ENCODE measurements at places on chromosomes 16 and 17.

DNA sequence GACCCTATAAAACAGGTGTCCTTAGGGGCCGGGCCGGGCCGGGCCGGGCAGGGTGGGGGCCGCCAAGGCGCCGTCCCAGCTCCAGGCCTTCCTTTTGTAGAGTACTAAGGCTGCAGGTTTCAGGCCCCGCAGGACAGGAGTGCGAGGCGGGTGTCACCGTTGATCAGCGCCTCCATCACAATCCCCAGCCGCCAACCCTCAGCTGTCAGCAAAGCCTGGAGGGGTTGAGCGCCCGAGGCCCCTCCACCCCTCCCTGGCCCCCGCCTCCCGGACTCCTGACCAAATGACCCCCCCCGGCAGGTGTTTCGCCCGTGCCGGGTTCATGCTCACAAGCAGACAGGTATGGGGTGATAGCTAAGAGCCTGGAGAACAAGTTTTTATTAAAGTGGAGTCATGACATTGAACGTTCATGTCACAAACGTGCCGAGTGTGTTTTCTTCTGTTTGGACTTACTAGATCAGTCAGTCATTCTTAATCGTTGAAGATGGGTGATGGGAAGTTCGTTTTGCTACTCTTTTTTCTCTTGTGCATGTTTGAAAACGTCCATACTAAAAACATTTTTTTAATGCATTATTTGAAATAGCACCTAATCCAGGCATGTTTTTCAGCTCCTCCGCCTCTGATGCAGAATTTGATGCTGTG is 534 bp downstream of the ARL2BP start:
- DNase-seq, result no peak

- no peak for DNase-seq
These were observed 994 bp downstream of the CLTC start for GRCh38 chr17:59620518-59621259.

GRCh38 chr17:79833110-79833450 is 6.2 kb downstream of the CBX4 start:
- DNase-seq, result no peak

DNA sequence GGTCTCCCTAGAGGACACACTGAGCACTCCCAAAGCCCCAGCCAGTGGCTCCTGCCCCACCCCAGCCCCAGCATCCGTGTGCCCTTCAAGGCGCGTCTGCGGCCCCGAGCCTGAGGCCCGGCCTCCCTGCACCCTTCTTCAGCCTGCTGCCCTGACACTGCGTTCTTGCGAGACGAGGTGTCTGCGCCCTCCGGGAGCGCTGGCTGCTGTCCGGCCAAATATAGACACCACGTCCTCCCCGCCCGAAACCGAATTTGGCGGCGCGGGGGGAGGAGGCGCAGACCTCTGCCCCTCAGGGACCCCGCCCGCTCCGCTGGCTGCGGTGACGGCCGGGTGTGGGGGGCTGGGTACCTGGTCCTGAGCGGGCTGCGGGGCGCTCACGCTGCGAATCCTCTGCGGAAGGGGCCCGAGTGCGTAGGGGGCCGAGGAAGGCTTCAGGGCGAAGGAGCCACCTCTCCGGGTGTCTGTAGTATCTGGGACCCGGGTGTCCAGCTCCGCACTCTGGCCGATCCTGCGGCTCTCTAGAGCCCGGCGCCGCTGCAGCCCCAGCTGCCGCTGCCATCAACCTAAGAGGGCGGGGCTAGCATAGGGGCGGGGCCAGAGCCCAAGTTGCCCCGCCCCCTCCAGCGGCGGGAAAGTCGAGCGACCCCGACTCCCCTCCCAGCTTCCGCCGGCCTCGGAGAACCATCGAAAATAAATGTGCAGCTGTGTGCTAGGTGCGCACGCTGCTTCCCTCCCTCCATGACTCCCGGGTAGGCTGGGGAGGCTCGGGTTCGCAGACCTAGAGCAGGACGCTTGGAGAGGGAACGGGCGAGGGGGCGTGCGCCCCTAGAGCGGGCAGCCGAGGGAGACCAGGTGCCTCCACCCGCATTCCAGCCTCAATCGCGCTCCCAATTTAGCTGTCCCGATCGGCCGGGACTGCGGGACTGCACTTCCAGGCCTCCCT is at the start of gene CORO6:
Gene CORO6, minus strand, starts transcription at position 576 of the 946 bp plus-strand sequence. CDS start 1,491 bp downstream, outside the sequence.
- DNase-seq, result no peak

- DNase-seq, result no peak
These were observed 96.8 kb downstream of the OMG start for GRCh38 chr17:31200287-31200686.

DNA sequence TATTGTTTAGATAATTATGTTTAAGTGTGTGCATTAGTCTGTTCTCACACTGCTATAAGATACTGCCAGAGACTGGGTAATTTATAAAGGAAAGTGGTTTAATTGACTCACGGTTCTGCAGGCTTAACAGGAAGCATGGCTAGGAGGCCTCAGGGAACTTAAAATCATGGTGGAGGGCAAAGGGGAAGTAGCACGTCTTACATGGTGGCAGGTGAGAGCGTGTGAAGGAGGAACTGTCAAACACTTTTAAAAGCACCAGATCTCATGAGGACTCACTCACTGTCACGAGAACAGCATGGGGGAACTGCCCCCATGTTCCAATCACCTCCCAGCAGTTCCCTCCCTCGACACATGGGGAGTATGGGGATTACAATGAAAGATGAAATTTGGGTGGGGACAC is 203.5 kb upstream of the GOT2 start:
- no peak for DNase-seq
